GM20000 (cell line): ENCODE measurements at places on chromosomes 5 and 9.

DNA sequence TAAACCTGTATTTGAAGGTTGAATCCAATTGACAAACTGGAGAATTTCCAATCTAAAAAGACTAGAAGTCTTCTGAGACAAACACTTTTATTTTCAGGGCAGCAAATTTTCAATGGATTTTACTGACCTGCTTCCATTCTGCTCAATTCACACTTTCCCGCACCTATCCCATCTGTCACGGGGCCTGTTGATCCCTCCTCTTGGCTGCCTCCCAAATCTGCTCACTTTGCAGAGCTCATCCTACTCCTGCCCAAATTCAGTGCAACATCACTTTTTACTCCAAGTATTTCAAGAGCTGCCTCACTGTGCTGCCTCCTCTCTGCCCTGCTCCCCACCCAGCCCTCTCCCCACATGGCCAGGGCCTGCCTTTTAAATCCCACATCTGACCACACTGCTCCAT is 35.1 kb downstream of the GOLM1 start:
- DNase-seq = no peak

DNA sequence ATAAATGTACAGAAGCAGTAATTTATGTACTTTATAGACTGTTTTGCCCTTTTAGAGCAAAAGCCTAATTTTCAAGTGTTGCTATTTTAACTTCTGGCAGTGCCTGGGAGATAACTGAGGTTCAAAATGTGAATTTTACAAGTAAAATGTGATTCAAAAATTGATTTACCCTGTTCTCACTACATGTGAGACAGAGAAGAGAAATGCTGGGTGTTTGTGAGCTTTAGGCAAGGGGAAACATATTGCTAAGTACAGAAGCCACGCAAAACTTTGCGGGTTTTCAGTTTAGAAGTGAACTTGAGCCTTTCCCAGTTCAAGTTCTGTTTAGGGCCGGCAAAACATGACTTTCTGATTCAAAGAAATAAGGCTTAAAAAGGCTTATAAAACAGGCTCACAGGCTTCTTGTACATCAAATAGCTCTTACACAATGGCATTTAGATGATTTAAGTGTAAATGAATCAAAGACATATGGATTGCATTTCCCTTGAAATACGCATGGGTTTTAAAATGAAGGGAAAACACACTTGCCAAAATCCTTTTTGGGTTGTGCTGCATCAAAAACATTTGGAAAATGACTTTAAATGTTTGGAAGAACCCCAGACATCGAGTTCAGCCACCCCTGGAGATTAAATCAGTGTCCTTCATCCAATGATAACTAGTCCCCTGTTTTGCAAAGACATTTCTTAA is 370.8 kb upstream of the MEF2C start:
- no peak for DNase-seq

DNA sequence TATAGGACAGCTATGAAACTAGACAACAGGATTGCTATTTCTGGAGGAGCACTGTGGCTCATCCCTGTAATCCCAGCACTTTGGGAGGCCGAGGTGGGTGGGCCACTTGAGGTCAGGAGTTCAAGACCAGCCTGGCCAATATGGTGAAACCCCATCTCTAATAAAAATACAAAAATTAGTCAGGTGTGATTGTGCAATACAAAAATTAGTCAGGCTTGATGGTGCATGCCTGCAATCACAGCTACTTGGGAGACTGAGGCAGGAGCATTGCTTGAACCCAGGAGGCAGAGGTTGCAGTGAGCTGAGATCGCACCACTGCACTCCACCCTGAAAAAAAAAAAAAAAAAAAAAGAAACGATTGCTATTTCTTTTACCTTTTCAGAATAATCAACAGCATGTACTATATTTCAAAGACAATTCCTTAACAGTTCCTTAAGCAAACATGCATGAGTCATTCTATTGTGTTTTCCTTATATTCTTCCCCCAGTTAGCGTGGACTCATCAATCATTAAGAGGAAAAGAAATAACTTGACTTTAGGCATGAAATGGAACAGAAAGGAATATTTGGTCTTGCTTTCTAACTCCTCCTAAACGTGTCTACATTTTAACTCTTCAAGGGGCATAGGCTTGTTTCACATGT is 162.6 kb downstream of the TAF11L14 start:
- DNase-seq = no peak

- no peak for DNase-seq
These were observed 101.4 kb downstream of the GALNT10 start for GRCh38 chr5:154291917-154292316.

GRCh38 chr9:29217966-29218365 is 1644.7 kb upstream of the C9orf72 start:
- no peak for DNase-seq

DNA sequence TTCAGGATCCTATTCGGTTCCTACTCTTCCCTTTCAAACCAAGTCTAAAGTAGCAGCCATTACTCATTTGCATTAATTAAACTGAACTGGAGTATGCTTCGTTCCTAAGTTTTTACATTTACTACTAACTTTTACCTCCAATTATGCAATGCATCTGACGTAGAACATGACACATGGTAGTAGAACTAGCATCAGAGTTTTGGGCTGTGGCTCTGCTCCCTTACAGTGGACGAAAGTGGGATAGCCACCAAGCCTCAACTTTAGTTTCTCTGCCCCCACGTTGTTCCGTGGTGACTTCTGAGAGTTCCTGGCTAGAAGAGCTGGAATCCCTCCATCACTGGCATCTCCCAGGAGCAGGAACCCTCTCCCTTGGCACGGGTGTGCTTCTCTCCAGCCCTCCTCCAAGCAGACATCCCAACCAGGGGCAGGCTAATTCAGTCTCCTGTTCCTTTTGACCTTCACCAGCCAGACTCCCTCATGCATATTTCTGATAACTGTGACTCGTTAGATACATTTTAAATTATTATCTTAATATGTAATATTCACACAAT is 2.9 kb downstream of the IFNE start:
- DNase-seq = no peak

GRCh38 chr5:80282054-80282453 is 26.2 kb upstream of the SERINC5 start:
- DNase-seq = no peak

GRCh38 chr5:143052967-143053682 is 282.9 kb downstream of the ARHGAP26 start:
- DNase-seq = no peak

DNA sequence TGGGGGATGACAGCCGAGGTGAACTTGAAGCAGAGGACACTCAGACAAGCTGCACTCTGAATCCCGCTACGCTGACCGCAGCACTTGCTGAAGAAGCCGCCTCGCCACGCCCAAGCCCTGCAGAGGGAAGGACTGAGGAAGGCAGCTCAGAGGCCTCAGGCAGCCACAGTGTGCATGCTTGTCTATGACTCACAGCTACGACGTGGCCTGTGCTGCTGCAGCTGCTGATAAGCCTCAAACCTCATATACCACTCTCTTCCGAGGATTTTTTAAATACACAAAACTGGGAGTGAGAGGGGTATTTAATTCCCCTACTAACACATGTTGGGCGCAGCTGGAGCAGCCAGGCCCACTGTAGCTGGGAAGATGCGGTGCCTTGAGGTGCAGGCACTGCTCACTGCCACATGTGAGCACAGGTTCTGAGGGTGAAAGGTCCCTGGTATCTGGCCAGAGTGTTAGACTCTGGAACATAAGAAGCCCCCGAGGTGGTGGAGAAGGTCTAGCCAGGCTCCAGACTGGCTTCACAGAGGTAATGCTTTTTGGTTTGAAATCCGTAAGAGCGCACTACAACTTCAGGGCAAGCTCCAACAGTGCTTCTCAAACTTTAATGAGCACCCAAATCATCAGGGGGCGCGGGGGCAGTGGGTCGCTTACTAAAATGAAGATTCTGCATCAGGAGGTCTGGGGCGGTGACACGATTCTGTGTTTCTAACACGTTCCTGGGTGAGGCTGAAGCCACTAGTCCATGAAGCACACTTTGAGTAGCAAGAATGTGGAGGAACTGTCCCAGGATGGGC is 196.8 kb downstream of the AUH start:
- DNase-seq = peak; percentile 55

GRCh38 chr5:116733991-116734975 is 159.7 kb upstream of the SEMA6A start:
- DNase-seq = no peak

DNA sequence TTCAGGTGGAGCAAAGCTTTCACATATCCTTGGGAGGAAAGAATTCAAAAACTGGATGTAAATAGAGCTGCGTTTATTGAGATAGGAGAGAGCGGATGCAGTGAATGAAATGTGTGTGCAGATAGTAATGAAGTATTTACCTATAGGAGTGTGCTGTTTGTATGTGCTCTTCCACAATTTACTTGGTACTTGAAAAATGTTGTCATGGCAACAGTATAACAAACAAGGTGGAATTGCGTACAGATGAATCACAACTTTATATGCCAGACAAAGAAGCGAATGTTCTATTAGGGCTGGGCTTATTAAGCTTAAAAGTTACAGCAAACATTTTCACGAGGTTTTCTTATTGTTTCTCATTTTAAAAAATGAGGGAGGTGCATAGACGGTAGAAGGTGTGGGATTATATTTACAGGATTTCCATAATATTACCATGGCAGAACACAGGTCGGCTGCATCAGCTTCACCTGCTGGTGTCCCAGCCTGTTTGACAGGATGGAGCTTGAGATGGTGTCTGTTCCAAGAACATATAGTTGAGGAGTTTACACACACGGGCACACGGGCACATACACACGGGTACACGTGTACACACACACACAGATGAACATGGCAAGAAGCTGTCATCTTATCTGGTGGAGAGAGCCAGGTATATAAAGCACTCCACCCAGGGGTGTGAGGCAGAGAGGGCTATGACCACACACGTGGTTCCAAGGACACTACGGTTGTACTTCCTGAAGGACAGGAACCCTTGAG is 155.7 kb downstream of the RMI1 start:
- no peak for DNase-seq

DNA sequence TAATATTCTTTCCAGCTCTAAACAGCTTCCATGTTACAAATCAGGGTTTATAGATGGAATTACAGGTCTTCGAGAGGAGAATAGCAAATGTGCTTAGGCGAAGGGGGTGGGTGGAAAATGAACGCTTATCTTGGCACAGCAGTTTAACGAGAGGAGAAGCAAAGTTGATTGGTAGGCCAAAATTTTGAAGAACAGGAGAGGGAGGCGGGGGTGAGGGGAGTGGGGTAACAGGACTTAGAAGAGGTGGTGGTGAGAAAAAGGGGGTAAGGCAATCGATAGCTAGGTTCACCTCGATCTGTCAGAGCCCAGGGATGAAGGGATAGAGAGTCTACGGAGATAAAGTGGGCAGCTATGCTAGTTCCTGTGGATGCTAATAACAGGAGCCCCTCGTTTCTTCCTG is 764 bp downstream of the ANKRA2 start:
- no peak for DNase-seq

DNA sequence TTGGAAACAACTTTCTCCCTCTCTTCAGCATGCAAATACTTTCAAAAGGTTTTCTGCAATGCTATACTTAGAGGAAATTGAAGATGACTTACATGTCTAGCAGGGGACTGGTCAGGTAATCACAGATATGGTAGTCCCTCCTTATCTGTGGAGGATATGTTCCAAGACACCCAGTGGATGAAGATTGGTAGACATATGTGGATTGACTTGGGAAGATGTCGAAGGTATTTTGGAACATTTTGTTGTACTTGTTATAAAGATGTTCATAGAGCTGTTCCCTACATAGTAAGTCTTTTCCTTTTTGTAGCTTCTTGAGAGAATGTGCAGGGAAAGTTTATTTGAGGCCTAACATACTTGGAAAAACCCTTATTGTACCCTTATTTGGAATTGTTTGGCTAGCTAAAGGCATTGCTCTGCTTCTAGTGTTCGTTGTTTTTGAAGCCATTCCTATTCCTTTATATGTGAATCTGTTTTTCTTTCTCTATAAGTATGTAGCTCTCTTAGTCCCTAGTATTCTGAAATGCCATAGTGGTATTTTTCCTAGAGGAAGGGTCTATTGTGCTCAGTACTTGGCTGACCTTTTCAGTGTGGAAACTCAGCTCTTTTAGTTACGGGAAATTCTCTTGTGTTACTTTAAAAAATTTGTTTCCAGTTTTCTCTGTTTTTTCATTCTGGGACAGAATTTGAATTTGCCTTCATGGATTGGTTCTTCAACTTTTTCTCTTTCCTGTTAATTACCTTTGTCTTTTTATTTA is 25.7 kb downstream of the GPR151 start:
- no peak for DNase-seq

DNA sequence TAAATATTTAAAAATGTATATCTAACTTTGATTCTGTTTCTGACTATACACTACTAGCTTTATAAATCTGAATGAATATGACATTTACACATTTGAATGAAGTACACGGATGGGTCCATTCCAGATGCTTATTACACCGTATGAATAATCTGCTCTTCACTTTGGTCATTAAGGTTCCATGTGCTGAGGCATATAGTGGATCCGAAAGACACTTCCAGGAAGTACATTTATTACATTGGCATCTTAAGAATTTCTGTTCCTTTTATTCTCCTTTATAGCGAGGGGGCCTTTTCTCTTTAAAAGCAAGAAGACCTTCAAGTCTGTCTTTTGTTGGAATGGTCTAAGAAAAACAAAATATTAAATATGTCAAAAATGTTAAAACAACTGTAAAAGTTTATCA is 147.6 kb downstream of the AUH start:
- DNase-seq = no peak

GRCh38 chr5:168006456-168007130 is 284.9 kb upstream of the WWC1 start:
- no peak for DNase-seq

DNA sequence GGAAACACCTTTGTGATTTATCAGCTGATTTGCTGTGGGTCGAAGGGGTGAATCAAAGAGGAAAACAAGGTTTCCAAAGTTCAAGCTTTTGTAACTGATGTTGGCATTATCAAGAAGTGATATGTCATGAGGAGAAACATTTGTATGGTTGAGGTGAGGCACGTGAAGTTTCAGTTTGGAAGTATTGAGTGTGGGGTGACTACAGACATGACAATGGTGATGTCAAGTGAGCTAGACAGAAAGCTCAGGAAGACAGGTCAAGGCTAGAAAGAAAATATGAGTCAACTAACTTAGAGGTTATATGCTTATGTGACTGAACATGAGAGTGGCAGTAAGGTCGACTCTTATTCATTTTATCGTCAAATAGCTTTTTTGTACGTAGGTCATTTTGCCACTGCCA is 99.1 kb downstream of the RAB3C start:
- no peak for DNase-seq

GRCh38 chr9:81417299-81417675 is 272.1 kb downstream of the TLE1 start:
- DNase-seq = no peak

DNA sequence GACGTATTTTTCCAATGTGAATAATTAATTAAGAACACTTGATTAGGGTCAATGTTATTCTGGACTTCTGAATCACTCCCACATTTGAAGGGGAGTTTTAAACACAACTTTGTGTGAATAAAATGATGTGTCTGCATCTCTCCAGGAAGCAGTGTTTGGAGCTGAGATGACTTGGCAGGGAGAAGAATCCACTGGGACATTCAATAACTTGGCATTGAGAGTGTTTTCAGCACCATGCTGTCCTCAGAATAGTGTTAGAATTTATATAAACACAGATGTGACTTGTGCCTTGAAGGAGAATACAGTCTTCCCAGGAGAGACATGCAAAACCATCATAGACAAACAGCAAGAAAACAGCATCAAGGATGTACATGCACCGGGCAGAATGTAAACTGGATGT is 32.7 kb upstream of the KCNMB1 start:
- DNase-seq = no peak
